ENCODE measurements at places on chromosomes 3 and 15. TPM values are rescaled to one million over a fixed set of nuclear protein-coding genes. Genes with fewer than 3 reads are reported as not detected.

DNA sequence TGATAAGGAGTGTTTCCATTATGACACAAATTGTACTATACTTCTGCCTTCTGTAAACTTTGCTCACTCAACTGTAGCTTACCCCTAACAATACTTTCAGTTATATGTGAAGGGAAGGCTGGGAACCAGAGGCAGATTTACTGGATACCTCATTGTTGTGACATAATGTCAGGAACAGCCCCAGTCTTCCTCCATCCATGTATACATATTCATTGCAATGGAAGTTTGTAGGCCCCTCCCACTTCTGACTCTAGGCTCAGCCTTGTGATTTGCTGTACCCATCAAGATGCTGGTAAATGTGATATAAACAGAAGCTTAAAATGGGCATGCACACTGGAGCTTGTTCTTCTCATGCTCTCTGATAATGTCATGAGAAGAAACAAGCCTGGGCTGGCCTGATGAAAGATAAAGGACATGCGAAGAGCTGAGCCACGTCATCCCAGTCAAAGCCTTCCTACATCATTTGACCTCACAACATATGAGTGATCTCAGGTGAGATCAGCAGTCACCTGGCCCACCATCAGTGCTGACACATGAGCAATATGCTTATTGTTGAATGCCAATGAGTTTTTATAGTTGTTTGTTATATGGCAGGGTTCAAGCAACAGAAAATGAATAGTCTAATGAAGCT, 267.8 kb downstream of the GAP43 start:
- no peak for DNase-seq

GRCh38 chr3:183555541-183556081, at the start of gene KLHL6:
Gene KLHL6, minus strand, starts transcription at chr3:183555706. Its CDS starts 53 bp downstream, at chr3:183555653.
- DNase-seq: no peak

Gene FANCD2OS
- polyA plus RNA-seq: not detected

Gene PYGO1
- 15.7 TPM for polyA plus RNA-seq

GRCh38 chr3:59782664-59783063, 732.8 kb upstream of the CFAP20DC start:
- DNase-seq: no peak

- DNase-seq: no peak
Measured at GRCh38 chr15:101539930-101540329, 50.4 kb upstream of the PCSK6 start.

GRCh38 chr3:13574798-13575451, 26.0 kb downstream of the FBLN2 start:
- DNase-seq: no peak

Gene CFAP161
- 0.43 TPM for polyA plus RNA-seq

GRCh38 chr3:15319575-15319974, 12.8 kb downstream of the SH3BP5 start:
- DNase-seq: no peak

DNA sequence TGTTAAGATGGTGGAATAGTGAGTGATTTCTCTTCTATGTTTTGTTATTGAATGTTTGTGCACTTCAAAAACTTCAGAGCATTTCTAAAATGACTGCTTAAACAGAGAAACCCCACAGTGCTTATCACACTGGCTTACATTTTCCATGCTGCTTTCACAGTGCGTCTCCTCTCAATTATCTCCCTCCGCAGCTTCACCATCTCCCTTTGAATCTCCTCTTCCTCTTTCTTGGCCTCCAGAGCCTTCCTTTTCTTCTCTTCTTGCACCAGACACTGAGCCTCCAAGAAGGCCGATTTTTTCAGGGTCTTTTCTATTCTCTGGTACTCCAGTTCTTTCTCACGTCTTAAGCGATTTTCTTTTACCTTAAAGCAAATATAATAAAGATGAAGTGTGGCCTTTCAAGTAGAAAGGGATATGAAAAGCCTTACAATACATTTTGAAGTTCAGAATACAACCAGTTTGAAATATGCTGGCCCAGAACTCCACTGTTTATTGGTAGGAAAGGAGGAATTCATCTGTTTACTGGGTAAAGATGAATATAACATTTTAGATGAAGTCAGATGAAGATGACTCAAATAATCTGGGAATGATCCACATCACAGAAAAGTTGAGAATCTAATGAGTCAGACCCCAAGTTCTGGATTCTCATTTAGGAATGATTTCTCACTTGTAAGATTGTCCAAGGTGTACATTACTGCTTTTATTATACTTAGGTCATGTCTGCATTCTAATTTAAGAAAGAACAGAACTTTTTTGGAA, 21.4 kb downstream of the CCDC191 start:
- no peak for DNase-seq

GRCh38 chr15:55707518-55707917, 35.4 kb downstream of the PRTG start:
- DNase-seq: no peak

Gene DLEC1
- 0.45 TPM for polyA plus RNA-seq

- no peak for DNase-seq
Measured at GRCh38 chr15:65056868-65057548, 10.8 kb downstream of the RASL12 start.

- DNase-seq: no peak
Measured at GRCh38 chr3:176978441-176978840, 218.8 kb downstream of the TBL1XR1 start.

Gene NECTIN3
- 36.5 TPM for polyA plus RNA-seq

GRCh38 chr3:123790254-123791072, 93.7 kb downstream of the MYLK start:
- no peak for DNase-seq

Gene SLC9C1
- polyA plus RNA-seq: 0.60 TPM

Gene CAMP
- polyA plus RNA-seq: 0.79 TPM

Gene GP5
- polyA plus RNA-seq: 0.65 TPM

DNA sequence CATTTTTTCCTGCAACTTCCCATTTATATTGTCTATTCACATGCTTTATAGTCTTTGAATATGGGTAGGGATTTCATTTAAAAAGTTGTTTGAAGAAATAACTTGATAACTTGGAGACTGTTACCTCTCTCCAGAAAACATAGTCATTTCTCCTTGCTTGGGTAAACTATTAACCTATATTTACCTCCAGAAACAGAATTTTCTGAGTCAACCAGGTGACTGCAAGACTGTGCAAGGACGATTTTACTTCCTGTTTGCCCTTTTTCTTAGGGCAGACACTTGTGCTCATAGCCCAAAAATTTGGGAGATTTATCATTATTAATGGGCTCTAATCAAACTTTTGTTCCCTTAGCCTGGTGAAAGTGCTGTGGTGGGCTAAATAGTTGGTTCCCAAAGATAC, 14.3 kb upstream of the MOBP start:
- no peak for DNase-seq

DNA sequence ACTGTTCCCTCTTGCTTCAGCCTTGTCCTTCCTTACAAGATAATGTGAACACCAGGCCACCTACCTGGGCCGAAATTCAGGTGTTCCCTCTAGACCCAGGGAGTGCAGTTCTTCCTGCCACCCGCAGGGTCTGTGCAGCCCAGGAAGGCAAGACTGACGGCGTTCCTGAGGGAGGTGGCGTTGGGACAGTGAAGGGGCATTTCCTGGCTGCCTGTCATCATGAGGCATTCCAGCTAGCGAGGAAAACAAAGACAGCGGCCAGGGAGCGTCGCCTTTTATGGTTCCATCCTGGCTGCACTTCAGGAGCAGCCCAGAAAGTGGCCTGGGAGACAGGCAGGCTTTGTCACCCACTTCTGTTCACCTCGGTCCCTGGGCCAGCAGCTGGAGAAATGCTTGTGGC, 84.8 kb upstream of the WNT5A start:
- no peak for DNase-seq

Gene C3orf49
- 0.31 TPM for polyA plus RNA-seq

Measured in left renal cortex interstitium (tissue), 4 donors.